ENCODE measurements at places on chromosomes 3 and 15.

- no peak for DNase-seq
These were observed 767.7 kb upstream of the LMCD1 start for GRCh38 chr3:7733933-7734332.

GRCh38 chr3:16476636-16477035 is 36.9 kb downstream of the RFTN1 start:
- DNase-seq: no peak

GRCh38 chr3:127204841-127205582 is 12.1 kb downstream of the PRR23E start:
- DNase-seq: no peak

GRCh38 chr3:27311400-27311799 is 57.8 kb downstream of the NEK10 start:
- no peak for DNase-seq

DNA sequence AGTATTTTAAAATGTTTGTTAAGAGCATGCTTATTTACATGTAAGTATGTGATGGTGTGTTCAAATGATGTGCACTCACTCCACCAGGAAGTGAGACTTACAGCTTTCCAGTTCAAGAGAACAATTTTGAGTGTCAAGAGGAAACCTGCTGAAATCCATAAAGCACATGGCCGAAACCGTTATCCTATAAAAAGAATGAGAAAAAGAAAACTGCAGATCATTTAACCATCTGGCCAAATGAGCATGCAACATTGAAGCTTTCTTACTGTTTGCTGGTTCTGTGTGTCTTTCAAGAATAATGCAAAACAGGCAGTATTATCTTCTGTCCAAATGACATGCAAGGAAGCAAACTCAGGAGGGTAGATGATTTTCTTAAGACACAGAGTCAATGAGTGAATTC is 26.3 kb downstream of the GABRR3 start:
- DNase-seq: no peak

DNA sequence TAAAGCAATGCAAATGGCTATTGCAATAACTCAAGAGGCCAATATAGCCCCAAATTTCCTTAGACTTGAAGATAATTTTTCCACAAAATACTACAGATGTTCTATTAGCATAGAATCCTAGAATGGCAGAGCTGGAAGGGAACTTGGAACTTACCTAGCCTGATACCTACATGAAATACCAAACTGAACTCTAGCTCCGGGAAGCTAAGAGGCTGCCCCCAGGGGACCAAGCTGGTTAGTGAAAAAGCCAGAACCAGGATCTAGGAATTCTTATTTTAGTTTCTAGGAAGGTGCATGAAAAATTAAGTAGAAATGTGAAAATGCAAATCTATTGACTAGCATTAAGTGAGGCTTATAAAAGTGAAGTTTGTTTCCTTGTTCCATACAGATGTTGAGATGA is 256.0 kb upstream of the CBLB start:
- DNase-seq: no peak

DNA sequence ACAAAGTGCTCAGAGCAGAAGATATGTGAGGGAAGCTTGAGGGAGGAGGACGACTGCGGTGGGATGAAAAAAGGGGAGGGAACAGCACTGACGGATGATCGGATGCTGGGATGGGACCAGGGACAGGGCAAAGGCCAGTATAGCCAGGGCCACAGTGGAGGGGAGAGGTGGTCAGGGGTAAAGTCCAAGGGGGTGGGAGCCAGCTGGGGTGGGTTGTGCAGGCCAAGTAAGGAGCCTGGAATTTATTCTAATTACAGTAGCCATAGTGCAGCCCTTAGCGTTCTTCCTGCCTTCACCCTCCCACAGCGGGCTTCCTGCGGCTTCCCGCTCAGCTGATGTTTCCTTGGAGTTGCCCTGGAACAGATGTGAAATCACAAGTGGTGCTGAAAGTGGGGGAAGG is 7.6 kb upstream of the APEH start:
- no peak for DNase-seq

- DNase-seq: no peak
These were observed 9.3 kb downstream of the GXYLT2 start for GRCh38 chr3:72896996-72897757.

DNA sequence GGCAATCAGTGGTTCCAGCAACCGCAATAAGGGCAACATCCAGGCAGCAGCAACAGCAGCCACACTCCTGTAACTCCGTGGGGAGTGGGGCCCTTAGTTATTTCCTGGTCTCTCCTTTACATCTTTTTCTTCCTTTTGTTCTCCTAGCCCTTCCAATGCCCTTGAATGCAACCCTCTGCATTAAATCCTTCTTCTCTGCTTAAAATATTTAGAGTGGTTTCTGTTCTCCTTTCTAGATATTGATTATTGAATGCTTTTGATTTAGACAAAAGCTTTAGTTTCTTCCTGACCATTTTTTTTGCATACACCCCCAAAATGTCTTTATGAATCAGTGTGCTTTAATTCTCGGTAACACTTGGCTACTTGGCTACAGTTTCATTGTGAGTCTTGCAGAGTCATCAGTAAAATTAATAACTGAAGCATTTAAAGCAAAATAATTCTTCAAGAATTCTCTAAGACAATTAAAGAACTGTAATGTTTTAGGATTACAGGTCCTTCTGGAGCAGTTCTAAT is 586.1 kb downstream of the MECOM start:
- DNase-seq: no peak

DNA sequence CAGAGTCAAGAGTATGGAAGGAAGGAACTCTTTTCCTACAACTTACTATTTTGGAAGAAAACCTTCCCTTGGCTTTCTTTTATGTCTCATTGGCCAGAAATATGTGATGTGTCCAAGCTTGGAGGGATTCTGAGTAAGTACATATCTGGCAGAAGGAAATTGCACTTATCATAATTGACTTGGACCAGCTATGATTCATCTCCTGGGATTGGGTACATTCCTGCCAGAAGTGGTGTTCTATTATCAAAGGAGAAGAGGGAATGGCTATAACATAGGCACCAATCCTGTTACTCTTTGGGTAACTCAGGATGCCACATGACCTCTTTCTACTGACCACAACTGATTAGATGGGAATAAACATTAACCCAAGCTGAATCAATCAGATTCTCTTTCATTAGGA is 13.5 kb upstream of the DAZL start:
- no peak for DNase-seq

- peak; percentile 48 for DNase-seq
These were observed at the start of gene CTSH for GRCh38 chr15:78944669-78945407. Gene CTSH, minus strand, starts transcription at chr15:78945046. Its CDS starts 65 bp downstream, at chr15:78944981.

DNA sequence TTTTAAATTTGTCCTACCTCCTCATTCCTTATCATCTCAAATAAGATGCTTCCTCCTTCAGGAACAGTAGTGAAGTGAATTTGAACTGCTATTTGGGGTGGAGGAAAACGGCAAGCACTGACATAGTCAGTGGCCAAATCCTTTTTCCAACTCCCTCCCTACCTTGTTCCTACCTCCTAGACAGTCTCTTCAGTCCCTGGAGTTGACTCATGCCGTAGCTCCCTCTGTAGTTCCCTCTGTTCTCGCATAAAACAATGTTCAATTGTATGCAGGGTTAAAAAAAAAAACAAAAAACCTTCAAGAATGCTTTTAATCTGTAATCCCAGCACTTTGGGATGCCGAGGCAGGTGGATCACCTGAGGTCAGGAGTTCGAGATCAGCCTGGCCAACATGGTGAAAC is 1.4 kb downstream of the UBR1 start:
- DNase-seq: no peak

- DNase-seq: no peak
These were observed 14.7 kb downstream of the SHOX2 start for GRCh38 chr3:158091531-158091930.
